ENCODE measurements at places on chromosomes 7 and 10.

- DNase-seq = no peak
Observed at GRCh38 chr7:76267107-76267893, 35.2 kb upstream of the HSPB1 start.

GRCh38 chr10:7956508-7956907 is 98.0 kb upstream of the GATA3 start:
- no peak for DNase-seq

DNA sequence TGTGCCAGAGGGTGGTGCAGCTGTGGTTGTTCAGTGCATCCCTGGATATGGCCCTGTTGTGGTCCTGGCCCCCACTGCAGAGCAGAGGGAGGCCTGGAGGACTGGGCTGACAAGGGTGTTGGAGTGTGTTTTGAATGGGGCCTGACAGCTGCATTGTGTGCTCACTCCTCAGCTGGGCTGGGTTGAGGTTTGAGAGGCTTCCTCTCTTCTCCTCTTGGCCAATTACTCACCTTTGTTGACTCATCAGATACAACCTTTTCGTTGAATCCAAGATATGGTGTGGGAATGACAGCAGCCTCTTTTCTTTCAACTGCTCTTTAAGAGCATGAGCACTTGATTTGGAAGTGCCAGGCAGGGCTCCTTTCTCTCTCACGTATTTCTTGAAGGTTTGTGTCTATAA is 228.5 kb upstream of the COBL start:
- DNase-seq = no peak

DNA sequence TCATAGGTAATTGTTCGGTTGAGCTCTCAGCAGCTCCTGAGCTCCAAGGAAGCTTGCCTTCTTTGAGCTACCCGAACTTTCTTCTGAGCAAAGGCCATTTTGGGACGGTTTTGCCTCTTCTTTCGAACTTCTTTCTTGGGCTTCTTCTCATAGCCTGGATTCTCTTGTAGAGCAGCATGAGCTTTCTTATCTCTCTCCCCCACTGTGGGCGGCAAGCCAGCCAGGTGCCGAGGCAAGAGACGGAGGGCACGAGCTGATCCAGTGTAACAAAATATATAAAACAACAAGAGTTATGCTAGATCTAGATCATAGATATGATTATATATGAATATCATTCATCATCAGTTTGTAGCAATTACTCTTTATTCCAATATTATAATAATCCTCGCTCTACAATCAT is 16.5 kb upstream of the KNDC1 start:
- DNase-seq = no peak

- DNase-seq = no peak
Observed at GRCh38 chr7:57308631-57309408, 141.2 kb upstream of the ZNF716 start.

DNA sequence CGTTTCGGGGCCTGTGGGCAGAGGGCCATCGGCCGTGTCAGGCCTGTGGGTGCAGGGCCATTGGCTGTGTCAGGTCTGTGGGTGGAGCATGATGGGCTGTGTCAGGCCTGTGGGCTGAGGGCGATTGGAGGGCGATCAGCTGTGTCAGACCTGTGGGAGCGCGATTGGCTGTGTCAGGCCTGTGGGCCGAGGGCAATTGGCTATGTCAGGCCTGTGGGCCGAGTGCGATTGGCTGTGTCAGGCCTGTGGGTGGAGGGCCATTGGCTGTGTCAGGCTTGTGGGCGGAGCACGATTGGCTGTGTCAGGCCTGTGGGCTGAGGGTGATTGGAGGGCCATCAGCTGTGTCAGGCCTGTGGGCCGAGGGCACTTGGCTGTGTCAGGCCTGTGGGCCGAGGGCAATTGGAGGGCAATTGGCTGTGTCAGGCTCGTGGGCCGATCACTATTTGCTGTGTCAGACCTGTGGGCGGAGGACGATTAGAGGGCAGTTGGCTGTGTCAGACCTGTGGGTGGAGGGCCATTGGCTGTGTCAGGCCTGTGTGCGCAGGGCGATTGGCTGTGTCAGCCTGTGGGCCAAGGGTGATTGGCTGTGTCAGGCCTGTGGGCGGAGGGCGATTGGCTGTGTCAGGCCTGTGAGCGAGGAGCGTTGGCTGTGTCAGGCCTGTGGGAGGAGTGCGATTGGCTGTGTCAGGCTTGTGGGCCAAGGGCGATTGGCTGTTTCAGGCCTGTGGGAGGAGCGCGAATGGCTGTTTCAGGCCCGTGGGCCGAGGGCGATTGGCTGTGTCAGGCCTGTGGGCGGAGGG is 54.1 kb downstream of the DYNC2I1 start:
- no peak for DNase-seq

DNA sequence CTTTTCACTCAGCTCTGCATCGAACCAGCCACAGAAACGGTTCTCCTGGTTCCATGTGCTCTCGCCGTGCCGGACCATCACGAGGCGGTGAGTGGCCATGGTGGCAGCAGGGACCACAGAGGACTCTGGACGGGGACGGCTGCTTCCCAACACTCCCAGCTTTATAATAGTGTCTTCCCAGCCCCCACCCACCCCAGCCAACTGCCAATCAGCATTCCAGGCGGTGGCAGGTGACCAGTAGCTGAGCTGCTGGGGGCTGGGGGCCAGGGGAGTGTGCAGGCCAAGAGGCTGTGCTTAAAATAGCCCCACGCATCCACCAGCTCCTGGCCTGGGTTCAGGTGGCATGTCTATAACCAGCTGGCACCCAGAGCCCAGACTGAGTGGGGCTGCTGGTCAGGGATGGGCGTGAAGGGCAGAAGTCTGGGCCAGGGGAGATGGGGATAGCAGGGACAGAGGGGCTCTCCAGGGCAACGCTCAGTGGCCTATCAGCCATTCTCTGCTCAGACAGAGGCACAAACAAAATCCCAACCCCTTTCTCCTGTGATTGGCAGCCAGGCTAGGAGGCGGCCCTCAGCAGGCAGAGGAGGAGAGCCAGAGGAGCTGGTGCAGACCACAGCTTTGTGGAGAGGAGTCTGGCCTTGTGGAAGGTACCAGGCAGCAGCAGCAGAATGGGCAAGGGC is at the start of gene PGAM2:
TSS of gene PGAM2 (minus strand) at position 137 of the 680 bp plus-strand sequence. CDS start at position 99, 38 bp downstream.
- DNase-seq = no peak
